ENCODE measurements at places on chromosomes 12 and 14.

DNA sequence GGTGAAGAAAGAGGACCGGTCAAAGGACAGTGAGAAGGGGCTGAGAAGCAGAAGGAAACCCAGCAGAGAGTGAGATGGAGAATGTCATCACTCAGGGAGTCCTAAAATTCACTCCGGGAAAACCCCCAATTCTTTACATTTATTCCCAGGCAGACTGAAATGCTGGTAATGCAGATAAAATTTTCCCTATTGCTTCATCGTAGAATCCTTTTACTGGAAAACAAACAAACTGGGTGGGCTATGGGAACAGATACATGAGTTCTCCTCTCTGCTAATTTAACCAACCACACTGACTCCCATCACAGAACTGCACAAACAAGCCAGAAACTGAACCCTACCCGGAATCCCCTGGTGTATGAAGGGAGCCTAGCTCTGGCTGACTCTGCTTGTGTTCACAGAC, 20.9 kb downstream of the HEBP1 start:
- no peak for DNase-seq

DNA sequence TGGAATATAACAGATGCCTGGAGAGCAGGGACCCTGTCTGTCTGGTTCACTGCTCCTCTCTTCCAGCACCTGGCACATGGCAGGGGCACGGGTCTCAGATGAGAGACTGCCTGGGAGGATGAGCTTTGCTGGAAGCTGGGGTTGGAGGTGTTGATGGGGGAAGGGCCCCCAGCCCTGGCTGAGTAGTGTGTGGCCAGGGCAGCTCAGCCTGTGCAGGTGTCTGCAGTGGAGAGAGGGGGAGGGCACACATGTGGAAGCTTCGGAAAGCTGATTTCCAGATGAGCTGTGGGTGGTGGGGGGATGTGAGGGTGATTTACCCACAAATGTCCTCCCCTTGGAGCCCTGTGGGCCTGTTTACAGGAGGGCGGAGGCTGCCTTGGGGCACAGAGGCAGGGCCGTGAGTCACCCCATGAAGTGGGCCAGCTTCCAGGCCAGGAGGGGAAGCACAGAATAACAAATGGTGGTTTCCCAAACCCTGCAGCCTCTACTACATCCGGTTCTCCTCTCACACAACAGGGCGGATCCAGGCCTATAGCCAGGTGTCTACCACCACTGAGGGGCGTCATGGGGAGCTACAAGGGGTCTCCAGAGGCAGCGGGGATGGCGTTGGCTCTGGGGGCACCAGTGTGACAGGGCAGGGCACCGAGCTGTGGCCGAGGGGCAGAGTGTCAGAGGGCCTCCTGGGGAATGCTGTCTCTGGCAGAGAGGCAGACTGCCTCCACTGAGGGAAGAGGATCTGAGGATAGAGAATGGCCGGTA, 11.0 kb downstream of the KRT7 start:
- no peak for DNase-seq

DNA sequence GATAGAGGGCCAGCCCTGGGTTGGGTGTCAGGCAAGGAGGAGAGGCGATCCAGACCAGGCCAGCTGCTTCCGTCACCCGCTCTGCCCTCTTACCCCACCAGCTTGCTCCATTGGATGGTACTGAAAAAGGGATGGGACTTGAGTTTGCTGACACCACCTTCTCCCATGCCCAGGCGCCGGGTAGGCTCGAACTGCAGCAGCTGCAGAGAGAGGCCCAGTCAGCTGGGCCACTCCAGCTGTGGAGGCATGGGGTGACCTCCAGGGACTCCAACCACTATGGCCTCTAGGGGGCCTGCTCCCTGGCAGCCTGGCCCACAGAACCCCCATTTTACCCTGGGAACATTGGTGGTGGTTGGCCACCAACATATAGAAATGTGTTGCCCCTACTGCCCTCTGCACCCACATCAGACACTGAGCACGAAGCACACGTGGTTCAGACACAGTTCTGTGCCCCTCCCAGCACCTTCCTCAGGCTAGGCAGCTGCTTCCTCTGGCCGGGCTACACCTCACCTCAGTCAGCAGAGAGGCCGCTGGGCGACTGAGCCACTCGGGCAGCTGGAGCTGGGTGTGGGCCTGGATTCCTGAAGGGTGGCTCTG, 16.0 kb downstream of the RPS6KL1 start:
- DNase-seq = peak; percentile 34

- no peak for DNase-seq
Measured at GRCh38 chr12:115683240-115683780, 594.2 kb downstream of the MED13L start.

DNA sequence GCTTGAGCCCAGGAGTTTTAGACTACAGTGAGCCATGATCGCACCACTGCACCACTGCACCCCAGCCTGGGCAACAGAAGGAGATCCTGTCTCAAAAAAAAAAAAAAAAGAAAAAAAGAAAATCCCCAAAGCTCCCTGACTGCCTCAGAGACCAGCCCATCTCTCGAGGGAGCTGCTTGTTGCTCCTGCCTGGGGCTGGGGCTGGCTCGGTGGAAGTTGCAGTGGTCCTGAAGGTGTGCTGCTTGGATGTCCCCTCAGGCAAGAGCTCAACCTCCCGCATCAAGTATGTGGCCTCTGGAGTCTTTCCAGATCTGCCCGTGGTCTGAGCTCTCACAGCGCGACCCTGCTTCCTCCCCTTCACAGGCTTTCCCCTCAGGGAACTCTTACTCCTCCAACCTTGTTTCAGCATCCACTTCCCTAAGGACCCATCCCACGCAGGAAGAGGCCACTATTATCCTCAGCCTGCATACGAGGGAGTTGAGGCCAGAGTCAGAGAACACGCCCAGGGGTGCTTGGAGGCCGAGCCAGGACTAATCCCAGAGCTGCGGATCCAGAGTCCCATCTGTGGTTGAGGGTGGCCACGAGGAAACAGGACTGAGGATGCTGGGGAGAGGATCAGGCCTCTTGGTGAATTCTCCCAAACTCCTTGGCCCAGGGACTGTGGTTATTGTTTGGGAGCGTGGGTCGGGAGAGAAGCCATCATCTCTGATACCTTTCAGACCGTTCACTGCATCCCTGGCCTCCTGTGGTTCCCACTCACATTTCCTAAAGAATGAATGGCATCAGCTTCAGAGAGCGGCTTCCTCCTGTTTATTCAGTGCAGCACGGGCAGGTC, 624.6 kb downstream of the AACS start:
- DNase-seq = no peak
